ENCODE measurements at places on chromosomes 12 and 14.

- DNase-seq, result no peak
Observed at GRCh38 chr12:112331886-112332285, 50.3 kb downstream of the HECTD4 start.

- DNase-seq, result peak; percentile 62
Observed at GRCh38 chr14:81384900-81385299, 15.2 kb downstream of the STON2 start.

DNA sequence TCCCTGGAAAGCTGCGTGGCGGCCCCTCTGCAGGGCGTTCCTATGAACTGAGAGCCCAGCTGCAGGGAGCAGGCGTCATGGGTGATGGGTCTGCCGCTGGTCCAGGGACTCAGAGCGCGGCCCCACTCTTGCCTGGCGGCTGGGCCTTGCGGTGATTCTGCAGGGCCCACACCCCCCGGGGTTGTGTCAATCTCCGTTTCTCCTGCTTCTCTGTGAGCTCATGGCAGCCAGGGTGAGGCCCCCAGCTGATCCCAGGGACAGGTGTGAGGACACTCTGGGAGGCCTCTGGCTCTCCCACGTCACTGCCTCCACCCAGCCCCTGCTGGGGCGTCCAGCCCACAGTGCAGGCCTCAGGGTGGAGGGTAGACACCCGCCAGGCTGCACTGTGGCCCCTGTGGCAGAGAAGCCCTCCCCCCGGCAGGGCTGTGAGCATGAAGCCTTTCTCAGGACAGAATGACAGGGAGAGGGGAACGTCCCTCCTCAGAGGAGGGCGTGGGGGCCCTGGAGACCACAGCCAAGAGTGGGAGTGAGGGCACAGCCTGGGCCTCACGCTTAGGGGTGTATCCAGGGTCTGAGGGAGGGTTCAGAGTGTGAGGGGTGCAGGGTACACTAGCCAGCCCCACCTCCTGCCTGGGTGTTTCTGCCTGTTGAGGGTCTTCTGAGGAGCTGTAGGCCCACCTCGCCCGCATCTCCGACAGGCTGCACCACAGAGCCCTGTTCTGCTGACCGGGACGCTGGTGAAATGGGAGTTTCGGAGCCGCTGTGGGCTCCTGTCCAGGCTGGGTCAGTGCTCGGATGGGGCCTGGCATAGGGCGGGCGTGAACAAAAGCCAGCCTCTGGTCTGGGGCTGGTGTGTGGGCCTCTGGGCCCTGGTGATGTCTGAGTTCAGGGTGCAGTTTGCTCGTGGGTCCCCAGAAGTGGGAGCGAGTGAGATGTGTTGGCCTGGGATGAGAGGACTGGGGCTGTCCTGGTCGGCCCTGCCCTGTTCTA is 26.7 kb upstream of the CRIP2 start:
- DNase-seq, result no peak

DNA sequence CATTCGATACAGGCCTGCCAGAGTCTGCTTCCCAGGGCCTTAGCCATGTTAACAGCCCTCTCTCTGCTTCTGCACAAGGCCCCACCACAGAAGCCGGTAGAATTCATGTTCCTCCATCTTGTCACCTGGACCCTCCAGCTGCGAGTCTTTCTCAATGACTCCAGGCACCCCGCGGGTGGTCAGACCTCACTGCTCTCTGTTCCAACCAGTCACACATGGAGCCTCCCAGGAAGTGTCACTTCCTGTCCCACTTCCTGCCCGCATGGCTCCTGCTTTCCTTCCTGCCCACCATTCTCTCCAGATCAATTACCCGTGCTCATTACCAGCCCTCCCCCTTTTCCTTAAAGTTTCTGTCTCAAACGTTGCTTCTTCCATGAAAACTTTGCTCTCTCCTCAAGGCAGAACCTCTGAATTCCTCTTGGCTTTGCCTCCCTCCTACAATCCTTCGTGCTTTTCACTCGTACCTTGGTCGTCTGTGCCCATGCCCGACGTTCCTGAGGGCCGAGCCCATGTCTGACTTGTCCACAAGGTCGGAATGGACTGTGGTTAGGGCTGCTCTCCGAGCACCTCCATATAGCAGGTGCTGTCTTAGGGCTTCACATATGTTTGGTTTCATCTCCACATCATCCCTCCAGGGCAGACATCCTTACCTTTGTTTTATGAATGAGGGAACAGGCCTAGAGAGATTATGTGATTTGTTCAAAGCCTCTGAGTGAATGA is 172.1 kb downstream of the TSPAN9 start:
- DNase-seq, result no peak

- no peak for DNase-seq
Observed at GRCh38 chr12:41302979-41303403, 114.9 kb downstream of the PDZRN4 start.

DNA sequence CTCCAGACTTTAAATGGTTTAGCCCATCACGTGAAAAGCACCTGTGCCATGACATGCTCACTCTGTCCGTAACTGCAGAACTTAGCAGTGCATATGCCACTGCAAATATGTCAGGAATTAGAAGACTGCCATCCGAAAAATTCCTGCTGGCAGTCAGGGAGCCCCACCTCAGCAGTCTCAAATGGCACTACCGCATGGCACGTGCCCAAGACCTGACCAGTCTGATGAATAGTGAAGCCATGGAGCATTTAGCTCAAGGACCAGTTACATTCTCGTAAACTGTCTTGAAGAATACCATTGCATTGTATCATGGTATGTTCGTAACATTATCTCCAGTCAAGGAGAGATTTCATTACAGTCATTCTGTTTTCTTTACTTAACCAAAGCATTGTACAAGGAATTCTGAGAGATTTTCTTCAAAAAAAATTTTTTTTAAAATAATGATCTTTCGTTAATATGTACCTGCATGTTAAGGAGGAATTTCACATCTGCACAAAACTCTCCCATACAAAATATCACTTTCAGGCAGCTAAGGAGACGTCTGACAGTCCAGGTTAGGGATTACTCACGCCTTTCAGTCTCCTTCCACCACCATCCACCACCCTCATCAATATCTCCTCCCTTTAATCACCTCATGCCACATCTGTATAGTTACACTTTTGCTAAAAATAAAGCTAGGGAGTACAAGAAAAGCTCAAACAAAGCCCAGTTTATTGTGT is 138.5 kb downstream of the ANO2 start:
- no peak for DNase-seq

DNA sequence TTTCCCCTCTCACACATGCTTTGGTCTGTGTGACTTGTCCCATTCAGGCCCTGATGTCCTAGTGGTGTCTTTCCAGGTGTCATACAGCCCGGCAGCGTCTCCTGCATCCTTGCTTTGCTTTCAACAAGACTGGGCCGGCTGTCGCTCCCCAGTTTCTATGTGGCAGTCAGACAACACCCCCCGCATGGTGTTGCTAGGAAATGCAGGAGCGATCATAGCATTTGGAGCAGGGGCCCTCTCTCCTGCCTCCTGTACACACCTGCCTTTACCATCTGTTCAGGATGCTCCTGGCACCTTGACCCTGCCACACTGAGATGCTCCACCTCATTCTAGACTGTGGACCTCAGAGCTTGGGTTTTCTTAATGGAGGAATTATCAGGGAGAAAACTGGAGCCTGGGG is 29.5 kb downstream of the CACNA1C start:
- DNase-seq, result no peak

DNA sequence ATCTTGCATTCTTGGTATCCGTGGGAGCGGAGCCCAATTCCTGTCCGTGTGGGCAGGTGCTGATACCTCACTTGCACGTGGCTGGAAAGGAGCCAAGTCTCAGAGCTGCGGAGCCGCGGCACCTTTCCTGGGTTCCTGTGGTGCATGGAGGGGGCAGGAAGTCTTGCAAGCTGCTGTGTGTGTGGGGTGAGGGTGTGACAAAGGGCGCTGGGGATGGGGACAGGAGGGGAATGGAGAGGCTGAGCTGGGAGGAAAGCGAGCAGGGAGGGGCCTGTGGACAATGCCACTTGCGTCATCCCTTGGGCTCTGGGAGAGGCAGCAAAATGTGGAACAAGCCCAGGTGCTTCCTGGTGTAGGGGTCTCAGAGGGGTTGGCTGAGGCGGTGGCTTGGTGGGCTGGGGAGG is 86.7 kb downstream of the CALM1 start:
- DNase-seq, result no peak

DNA sequence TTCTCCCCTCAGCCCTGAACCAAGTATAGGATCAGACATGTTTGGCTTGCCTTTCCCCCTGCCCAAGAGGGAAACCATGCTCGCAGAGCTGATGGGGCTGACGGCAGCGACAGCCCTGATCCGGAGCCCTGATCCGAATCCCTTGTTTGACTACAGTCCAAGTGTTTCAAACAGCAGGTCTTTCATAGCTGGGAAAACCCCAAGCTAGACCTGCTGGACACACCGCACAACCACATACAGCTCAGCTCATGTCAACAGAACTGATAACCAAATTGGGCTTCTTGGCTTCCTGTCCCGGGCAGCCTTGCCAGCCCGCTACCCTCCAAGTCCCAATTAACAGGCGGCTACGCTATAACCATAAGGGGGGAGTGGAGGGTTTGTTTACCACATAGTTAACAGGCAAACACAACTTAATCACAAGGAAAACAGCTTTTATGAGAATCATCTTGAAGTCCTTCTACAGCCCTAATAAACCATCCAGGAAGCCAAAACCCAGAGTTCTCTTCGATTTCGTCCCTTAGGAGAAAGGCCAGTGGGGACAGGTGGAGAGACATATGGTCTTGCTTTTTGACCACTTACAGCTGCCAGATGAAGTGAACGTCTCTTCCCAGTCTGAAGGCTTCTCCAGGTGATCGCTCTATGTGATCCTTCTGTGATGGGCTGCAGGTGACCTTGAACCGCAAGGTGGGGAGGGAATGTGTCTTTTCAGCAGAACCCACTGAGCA is 64.5 kb upstream of the MANSC4 start:
- peak; percentile 33 for DNase-seq

DNA sequence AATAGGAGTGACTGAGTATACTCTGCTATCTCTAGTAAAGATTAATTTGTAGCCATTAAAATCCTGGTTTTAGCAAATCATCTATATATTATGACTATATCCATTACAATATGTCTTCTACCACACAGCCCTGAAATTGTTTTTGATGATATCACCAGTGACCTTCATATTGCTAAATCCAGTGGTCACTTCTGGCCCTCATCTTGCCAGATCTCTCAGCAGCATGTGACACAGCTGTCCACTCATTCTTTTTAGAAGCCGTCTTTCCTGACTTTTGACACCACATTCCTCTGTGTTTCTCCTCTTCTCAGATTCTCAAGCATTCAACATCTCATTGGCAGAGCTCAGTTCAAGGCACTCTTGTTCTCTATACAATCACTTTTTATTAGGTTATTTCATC is 54.9 kb downstream of the CPNE8 start:
- no peak for DNase-seq

DNA sequence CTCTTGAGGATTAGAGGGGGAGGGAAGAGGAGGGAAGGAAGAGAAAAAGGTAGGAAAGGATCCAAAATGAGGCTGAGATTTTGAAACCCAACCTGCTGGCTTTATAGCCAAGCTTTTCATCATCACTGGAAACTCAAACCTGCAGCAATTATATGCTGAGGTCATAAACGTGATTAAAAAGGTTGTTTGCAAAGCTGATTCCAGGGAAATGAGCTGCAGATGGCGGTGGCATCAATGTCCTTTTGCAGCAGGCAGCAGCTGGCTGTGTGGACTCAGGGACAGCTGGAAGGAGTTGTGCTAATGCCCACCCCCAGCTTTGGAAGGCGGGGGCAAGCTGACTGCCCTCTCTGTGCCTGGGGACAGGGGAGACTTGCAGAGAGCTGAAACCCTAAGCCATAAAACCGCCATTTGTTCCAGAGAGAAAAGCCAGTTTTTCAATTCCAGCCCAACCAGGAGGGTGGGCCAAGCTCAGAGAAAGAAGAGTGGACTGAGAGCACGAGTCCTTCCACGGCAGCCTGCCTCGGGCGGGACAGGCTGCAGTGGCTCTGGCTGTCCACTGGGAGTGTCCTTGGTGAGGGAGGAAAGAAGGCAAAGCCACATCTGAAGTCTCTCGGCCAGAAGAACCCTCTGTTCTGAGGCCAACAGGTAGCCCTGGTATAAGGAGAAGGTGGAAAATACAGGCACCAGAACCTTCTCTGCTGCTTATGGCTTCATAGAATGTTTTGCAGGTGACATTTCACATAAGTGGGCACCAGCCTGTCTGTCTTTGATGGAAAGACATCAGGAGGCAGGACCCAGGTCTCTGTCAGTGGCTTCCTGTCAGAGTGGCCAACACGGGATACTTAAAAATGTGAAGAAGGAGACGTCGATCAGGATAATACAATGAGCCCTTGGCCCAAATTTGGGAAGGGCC is 90.7 kb downstream of the SINHCAF start:
- DNase-seq, result no peak

DNA sequence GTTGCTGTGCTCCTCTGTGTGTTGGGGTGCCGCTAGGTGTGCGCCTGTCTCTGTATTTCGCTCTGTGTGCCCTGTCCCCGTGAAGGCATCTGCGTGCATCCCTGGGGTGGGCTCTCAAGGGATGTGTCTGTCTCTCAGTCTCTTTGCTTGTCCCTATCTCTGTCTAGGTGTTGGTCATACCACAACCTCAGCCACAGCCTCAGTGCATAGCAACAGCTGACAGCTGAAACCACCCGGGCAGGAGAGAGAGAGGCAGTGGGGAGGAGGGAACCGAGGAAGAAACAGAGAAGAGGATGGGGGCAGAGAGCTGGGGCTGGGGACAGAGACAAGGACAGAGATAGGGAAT is 953 bp upstream of the NXPH4 start:
- DNase-seq, result no peak

- no peak for DNase-seq
Observed at GRCh38 chr14:83975841-83976770, 1553.8 kb upstream of the FLRT2 start.

GRCh38 chr14:66000766-66001165 is 485.4 kb upstream of the CCDC196 start:
- DNase-seq, result peak; percentile 68

DNA sequence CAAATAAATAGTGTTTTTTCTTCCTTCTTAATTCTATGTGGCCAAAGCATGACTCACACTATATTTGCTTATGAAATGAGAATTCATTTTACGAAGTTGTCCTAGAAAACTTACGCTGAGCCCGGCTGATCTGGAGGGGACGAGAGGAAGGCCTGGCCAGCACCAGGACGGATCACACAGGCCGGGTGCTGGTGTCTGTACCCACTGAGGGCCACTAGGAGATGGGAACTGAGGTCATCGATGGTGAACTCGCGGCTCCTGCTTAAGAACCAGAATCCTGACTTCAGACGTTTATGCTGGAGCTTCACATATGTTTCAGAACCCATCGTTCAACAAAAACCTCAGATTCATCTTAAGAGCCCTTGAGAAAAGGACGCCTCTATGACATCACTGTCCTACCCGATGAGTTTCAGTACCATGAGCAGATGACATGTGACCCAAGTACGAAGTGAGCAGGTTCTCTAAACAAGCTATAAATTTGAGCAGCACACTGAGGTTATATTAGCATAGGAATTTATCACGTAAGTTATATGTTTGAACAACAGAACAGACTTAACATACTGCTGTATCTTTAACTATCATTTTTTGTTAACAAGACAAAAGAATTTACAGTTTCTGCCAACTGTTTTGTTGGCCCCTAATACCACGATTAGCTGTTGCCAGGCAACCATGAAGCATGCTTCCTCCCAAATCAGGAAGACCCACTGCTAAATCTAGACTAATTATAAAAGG is 111.9 kb downstream of the FOXN3 start:
- peak; percentile 58 for DNase-seq

All from bronchial epithelial cell (primary cell).